ENCODE measurements at places on chromosomes 2 and 18.

- no peak for DNase-seq
These were observed 207.8 kb upstream of the SMAD2 start for GRCh38 chr18:48138210-48138609.

GRCh38 chr2:220006152-220006621, 378.8 kb downstream of the SLC4A3 start:
- DNase-seq: no peak

- no peak for DNase-seq
These were observed 175.6 kb downstream of the SEPTIN10 start for GRCh38 chr2:109438146-109438545.

DNA sequence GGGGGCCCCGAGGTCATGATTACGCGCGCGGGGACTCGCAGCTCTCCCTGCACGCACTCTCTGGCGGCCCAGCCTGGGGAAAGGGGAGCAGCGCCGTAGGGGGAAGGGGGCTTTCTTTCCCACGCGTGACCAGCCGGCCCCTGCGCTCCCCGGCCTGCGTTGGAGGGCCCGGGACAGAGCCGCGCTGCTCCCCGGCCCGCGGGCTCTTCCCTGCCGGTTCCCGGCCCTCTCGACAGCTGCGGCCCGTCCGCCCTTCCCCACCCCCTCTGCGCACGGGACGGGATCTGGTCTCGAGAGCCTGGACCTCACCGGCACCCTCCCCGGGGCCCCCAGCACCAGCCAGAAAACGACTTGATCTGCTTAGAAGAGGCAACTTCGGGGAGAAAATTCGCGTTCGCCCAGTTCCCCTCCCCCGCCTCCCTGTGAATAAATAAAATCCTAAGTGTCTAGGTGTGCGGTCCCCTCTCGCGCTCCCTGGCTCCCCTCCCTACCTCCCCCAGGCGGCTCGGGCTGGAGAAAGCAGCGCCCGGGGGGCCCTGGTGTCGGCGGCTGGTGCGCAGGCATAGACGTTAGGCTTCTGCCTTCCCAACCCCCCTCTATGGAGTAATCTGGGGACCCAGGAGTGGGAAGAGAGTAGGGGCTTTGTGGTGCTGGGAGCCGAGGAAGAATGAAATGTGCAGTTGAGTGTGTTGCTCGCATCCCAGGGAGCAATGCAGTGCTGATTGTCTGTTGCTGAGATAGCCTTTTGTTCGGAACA, 803 bp upstream of the FIGN start:
- peak; percentile 39 for DNase-seq

GRCh38 chr2:47520825-47521665, 118.1 kb downstream of the MSH2 start:
- peak; percentile 54 for DNase-seq

- no peak for DNase-seq
These were observed 4.8 kb downstream of the CTDSP1 start for GRCh38 chr2:218404351-218405085.
